ENCODE measurements at places on chromosomes 12 and 14. TPM values are rescaled to one million over a fixed set of nuclear protein-coding genes. Genes with fewer than 3 reads are reported as not detected.

OR6C6 gene
- not detected for total RNA-seq

OR4K1 gene
- total RNA-seq: not detected

TMEM233 gene
- 0.17 TPM for total RNA-seq

MANSC1 gene
- total RNA-seq: 10.1 TPM

RHOJ gene
- 0.23 TPM for total RNA-seq

LRP1-AS gene
- not detected for total RNA-seq

FBXL14 gene
- total RNA-seq: 5.5 TPM

TMTC2 gene
- 2.1 TPM for total RNA-seq

TRHDE gene
- 26.9 TPM for total RNA-seq

PIK3C2G gene
- total RNA-seq: under 0.01 TPM

KCNC2 gene
- total RNA-seq: not detected

All from epithelial cell of proximal tubule (primary cell).